ENCODE measurements at places on chromosomes 6 and 20.
A peak's percentile ranks its signal among the peaks of the same experiment; 100 is the strongest.

DNA sequence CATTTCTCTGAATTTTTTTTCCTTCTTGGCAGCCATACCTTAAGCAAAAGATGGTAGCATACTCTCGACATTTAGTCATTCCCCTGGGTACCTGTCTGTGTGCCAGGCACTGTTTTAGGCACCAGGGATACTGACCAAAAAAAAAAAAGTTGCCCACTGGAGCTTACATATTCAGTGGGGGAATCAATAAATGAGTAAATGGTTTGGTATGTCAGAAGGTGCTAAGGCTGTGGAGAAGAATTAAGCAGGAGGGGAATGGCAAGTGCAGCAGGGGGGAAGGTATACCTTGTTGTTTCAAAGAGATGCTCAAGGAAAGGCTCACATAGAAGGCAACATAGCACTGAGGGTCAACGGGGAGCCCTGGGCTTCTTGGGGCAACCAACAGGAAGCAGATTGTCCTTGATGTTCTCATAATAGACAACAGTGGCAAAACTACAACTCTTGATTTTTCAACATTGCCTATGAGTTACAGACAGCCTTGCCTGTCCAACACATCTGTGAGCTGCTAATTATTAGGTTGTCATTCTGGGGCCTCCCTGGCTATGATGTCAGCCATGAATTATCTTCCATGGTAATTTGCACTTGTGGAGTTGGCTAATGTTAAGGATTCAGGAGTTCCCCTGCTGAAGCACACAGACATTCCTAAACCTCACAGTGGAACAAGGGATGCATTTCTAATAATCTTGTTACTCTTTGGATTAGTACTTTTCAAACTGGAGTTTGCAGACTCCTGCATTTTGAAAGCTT is 19.6 kb downstream of the NT5E start:
- DNase-seq, result no peak

DNA sequence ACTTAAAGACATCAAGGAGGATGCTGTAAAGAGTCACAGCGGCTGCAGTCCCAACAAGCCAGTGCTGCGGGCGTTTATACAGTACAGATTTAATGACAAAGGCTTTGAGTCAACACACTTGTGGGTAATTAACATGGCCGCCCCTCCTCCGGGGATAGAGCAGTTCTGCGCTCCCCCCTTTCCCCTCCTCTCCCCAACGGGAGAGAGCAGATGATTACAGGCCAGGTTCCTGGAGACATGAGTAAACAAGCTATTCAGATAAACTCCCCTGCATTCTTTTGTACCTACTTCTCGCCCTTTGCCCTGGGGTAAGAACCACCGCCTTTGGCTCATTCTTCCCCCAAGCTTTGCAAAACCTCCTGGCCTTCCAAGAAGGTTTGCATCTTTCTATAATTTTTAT is 23.6 kb upstream of the FABP7 start:
- DNase-seq, result no peak

DNA sequence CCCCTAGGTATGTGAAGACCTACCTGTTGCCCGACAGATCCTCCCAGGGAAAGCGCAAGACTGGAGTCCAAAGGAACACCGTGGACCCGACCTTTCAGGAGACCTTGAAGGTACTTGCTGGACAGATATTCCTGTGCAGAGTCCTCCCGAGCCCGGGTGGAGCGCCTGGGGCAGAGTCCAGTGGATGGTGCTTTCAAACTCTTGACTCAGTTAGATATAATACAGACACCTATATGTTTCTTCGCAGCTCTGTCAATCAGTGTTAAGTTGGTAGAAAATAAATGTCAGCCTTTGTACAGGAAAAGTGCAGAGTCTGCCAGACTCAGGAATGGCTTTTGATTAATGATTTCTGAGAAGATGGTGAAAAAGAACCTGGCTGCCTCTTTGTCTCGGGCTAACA is 67.2 kb downstream of the EZR start:
- no peak for DNase-seq

GRCh38 chr6:42390228-42390934 is 61.3 kb downstream of the TRERF1 start:
- peak; percentile 46 for DNase-seq

DNA sequence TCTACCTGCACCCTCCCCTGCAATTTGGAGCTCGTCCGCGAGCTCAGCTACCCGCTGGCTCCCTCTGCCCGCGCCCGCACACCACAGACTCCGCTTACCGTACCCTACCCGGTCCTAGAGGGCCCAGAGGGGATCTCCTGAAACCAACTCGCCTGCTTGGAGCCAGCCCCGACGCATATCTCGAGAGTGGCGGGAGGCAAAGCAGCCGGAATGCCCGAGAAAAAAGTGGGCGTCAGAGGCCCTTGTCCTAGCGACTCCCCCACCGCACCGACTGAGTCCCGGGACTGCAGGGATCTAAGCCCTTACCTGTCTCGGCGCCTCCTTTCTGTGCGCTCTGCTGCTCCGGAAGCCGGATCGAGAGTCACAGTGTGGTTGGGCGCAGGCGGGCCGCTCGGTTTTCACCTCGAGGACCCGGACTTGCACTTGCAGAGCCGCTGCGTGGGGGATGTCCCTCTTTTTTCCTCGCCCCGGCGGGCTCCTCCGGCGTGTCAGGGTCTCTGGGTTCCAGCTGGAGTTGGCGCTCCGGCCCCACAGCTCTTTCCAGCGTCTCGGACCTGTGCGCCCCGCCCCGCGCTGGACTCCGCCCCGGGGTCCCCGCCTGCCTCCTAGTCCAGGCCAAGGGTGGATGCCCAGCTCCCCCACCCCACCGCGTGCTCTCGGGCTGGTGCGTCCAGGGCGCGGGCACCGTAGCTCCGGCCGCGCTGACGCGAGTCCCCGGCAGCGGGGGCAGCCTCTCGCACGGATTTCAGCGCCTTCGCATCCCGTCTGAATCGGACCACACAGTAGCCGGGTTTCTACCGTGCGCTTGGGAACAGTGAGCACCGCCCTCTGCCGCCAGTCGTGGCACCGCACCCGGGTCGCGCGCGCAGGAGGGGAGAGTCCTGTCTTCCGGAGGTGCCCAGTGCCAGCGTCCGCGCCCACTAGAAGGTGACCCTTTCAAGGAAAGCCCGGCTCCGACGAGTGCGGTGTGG is at the start of gene PROKR2:
PROKR2 (minus strand) TSS at position 767 of the 971 bp plus-strand sequence. CDS start 2,585 bp downstream, outside the sequence.
- DNase-seq, result no peak

GRCh38 chr6:142716097-142716496 is 228.9 kb downstream of the HIVEP2 start:
- DNase-seq, result no peak

DNA sequence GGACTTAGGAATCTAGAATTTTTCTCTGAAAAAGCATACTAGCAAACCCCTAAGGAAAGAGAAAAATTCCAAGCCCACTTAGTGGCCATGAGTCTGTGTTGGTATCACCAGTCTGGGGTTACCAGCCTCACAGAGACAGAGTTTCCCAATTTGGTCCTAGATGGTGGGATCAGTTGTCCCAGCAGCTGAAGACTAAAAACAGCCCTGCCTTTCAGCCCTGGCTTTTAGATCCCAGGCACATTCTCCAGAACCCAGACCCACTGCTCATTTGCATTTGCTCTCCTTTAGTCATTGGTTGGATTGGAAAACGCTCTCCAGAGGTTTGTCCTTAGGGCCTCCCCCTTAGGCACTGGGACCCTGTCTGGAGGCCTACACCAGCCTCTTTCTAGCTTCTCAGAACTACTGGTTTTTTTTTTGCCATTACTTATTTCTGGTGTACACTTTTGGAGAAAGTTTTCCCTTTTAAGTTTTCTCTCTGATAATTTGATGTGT is 39.1 kb upstream of the FOXO3 start:
- DNase-seq, result no peak

DNA sequence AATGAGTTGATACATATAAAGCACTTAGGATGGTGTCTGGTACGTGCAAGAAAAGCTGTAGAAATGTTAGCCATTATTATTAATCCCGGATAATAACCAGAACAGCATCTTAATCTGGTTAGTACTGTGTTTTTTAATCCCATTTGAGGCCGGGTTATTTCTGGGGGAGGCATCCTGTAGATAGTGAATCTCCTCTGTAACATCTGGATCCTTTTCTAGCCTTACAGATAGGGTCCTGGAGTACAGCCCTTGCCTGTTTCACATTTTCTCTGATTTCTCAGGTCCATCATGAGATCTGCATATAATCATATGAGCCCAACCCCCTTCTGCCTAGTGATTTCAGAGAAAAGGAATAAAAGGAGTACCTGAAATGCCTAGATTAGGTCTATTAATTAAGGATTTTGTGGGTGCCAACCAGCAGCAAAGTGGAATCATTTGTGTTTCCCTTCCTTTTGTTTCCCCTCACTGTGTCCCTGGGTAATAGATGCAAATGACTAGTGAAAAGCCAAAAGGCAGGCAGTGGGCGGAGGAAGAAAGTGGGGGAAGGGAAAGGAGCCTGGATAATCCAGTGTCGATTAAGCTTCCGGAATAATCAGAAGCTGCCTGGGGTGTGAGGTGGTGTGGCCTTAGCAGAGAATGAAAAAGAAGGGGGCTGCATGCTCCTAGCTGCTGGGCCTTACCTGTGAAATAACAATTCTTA is 88.9 kb downstream of the SOBP start:
- no peak for DNase-seq

- no peak for DNase-seq
Observed at GRCh38 chr20:59662856-59663512, 58.6 kb downstream of the PHACTR3 start.

- no peak for DNase-seq
Observed at GRCh38 chr6:144066741-144067484, 28.5 kb downstream of the SF3B5 start.

- no peak for DNase-seq
Observed at GRCh38 chr6:24529985-24530384, 35.2 kb downstream of the ALDH5A1 start.

- no peak for DNase-seq
Observed at GRCh38 chr6:166058064-166058739, 109.4 kb downstream of the TBXT start.

GRCh38 chr20:31606804-31607639 is 1.9 kb downstream of the ID1 start:
- DNase-seq, result no peak

DNA sequence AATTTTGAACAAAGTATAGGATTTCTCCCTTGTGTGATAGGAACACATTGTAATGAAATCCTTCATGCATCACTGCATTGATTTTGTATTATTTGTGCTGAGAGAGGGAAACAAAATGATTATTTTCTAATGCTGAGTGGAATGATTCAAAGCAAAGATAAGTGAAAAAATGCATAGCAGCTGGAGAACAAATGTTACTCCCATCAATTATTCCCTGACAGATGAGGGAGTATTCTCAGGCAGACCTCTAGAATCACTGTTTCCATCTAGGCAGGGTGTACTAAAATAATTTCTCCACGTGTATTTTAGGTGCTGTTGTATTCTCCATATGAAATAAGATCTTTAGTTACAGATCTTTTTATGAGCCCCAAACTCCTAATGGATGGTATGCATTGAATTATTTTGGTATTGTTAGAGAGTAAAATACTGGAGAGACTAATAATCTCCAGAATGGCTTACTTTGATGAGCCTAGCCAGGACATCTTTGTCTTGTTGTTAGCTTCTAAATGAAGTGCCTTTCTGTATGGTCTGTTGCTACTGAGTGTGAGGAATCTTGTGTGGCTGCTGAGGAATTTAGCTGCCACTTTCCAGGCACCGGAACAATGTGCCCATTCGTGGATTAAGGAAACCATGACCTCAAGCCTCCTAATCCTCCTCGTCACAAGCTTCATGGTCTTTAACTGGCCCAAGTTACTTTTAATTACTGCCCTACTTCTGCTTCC is 39.6 kb downstream of the RNF217 start:
- no peak for DNase-seq

DNA sequence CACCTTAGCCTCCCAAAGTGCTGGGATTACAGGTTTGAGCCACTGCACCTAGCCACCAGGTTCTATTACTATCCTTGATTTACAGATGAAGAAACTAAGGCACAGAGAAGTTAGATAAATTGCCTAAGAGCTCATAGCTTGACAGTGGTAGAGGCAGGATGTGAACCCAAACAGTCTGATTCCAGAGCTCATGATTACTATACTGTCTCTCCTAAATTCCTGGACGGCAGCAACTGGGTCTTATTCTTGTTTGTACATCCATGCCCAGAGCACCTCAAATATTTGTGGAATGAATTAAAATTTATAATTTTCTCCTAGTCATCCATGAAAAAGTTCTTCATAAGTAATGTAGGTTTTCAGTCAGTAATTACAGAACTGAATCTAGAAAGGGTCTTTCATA is 15.1 kb downstream of the PDSS2 start:
- no peak for DNase-seq

DNA sequence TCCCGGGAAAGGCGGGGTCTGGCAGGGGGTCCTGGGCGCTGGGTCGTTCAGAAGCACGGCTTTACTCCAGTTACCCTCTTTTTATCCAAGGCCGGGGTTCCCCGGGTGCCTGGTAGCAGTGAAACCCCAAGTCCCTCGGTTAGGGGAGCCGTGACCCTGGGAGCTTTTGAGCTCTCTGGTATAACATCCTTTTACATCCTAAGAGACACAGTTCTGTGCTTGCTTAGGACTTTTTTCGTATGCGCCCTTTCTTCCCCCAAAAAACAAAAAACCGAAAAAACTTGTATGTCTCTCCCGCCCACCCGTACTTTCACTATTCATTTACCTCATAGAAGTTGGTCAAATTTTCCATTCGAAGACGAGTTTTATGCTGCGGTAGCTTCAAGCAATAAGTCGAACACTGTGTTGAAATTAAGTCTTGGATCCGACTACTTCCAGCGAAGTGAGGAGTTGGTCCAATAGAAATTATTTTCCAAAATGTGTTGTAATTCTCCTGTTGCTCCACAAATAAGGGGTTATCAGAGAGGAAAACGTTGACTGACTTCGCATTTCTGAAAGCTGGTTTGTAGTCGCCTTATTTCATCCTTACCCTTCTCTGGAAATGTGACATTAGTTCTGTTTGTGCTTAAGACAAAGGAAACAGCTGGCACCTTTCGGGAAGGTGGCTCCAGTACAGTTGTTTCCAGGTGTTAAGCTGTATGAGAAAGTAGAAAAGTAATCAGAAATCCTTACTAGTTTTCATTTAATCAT is 816 bp upstream of the MAN1A1 start:
- DNase-seq, result peak; percentile 22

DNA sequence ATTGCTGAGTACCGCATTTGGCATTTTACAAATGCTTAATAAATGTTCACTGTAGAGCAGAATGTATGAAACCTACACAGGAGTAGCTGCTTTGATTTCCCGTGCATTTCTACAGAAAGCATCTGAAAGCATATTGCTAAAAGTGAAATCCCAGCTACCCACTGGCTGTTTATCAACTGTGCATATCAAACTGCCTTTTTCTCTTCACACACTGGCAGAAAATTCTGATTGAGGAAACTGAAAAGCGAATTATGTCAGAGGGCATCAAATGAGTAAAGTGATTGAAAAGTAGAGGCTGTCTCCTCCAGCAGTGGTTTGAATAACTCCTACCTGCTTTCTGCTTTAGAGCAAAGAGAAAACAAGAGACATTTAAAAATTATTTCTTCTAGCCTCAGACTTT is 28.0 kb downstream of the STX11 start:
- DNase-seq, result no peak

DNA sequence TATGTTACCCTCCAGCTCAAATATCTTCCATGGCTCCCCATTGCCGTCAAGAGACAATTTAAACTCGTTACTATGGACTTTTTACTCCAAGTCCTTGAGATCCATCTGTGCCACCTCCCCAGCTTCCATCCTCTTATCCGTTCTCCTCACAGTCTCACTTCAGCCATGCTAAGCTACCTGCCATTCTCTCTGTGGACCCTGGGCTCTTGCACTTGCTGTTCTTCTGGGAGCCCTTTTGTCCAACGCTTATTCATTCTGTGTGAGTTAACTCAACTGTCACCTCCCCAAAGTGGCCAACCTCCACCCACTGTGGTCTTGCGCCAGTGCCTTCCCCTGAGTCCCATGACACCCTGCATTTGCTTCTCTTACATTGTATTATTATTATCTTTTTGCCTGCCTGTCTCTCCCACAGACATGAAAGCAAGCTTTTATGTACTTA is 132.4 kb downstream of the BCAS1 start:
- DNase-seq, result no peak
